Frontal cortex (tissue), 4 donors: ENCODE measurements at places on chromosomes 4 and X.

GRCh38 chr4:64271601-64272081, 137.6 kb downstream of the TECRL start:
- DNase-seq = no peak

DNA sequence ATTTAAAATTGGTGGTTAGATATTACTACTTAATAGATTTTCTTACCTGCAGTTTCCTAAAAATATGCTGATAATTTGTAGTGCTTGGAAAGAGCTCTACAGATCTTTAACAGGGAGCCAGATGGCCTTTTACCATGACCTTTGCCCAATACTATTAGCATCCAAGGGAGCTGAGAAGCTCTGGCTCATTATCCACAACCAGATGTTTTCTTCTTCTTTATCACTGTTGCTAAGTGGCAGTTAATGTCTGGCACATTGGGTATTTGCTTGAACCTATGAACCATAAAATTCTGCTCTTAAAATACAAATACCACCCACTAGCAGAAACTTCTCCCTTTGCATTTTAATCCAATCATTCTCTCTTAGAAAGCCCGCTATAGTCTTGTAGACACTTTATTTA, 1480.3 kb downstream of the C4orf33 start:
- no peak for DNase-seq

- DNase-seq = peak; percentile 85
These were observed 35.4 kb upstream of the SPON2 start for GRCh38 chr4:1207603-1208265.

DNA sequence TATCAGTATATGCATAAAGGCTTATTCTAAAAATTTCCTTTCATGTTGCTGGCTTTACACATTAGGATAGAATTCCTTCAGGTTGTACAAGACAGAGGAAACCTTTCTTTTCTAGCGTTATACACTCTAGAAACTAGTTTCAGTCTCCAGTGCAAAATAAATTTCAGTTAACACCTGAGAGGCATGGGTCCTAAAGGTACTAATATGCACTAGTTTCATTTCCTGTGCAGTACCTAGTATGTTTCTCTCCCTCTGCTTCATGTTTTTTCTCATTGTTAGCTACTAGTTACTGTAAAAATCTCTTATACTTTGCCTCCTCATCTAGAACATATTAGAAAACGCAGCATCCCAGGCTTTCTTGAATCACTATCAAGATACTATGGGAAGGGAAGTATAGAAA, 54.0 kb downstream of the SNX25 start:
- no peak for DNase-seq

- DNase-seq = no peak
These were observed 9.9 kb downstream of the TMSB4X start for GRCh38 chrX:12984603-12985319.

DNA sequence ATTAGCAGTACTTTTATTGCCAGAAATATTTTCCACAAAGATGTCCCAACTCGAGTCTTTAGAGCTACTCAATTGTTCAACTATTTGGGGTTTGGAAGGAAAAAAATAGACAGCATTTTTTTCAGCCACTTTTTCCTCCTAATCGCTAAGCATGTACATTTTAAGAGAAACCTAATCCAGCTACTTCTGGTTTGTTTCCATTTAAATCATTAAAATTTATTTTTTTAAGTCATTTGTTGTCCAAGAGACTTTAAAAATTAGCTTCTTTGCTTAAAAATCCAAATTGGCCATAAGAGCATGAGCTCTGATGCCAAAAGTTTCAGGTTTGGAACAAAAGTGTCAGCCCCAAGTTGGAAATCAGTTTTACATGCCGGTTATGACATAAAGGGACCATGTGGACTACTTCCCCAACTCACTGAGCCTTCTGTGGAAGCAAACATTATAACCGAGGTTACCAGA, 186.3 kb upstream of the INTU start:
- DNase-seq = no peak

DNA sequence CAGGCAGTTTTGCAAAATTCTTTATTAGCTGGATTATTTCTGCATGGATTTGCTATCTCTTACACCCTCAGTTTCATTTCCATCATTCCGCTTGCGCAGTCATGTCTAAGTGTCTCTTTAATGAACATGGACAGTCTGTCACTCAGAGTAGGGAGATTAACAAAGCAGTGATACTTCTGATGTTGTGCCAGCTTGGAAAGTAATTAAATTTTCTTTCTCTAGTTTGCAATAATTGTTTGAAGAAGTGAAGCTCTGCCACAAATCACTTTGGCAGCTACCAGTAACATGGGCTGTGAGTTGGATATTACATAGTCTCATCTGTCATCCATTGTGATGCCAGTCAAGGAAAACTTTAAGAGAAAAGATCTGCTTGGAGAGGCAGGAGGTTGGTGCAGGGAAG, 324.8 kb upstream of the NWD2 start:
- no peak for DNase-seq

DNA sequence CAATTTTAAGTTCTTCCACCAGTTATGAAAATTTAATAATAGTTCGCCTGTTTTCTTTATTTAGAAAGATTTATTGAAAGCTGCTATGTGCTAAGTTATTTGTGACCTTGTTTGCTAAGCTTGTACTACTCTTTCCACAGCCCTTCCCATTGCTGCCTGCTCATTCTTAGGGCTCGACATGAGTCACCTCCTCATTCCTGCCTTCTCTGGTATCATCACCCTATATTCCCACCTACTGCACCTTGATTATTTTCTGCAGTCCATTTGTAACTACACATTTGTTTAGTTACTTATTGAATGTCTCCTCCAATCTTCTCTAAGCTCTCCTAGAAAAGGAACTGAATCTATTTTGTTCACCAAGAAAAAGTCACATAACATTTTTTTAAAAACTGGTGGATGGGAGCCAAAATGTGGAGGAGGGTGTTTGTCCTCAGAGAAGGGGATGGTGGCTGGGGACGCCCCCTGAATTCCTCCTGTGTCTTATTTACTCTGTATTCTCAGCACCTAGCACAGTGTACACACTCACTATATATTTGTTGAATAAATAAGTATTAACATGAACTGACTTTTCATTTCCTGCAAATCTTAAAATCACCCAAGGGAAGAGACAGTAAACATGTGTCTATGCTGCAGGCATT, 3.7 kb upstream of the RAB9A start:
- DNase-seq = no peak

DNA sequence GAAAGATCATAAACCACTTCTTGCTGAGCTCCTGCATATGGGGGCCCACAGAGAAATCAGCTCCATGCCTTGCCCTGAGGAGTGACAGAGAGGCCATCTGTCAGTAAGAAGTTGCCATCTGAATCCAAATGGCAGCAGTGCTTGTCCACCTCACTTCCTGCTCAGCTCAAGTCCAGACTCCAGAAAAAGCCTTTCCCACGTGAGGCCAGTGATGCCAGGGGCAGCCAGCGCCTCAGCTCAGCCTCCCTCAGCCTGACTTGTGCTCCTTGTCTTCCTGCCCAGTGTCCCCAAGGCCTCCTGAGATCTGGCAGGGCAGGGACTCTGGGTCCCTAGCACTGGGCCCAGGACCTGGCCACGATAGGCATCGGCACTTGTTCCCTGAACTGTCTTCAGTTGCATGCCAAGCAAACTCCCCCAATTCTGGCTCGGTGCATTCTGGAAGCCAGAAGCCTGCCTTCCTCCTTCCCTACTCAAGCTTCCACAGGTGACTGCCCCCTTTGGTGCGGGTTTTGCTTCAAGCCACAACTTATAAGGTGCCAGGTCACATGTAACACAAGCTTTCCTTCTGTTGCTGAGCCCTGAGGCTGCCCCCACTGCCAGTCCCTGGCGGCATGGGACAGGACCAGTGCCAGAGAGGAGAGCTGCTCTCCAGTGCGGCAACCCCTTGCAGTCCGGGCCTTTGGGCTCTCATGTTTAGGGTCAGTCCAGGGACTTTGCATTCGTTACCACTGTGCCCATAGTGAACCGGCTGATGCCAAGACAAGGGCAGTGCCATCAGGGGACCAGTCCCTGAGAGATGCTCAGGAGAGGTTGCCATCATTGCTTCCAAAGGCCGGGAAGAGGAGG, 2.2 kb downstream of the ZNF185 start:
- no peak for DNase-seq

DNA sequence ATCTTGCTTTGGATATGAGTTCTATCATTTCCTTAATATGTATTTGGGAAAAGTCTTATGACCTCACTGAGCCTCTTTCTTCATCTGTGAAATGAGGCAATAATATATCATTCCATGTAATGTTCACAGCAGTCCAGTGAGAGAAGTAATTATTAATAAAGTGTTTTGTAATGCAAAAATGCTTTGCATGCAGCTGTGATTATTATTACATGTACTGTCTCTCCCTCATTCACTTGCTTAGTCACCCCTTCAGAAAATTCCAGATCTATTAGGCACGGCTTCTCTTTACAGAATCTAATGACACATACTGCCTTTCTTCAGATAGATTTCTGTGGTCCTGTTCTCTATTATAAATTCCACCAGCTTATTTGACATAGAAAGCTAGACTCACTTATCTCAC, 53.5 kb upstream of the FGF13 start:
- no peak for DNase-seq

DNA sequence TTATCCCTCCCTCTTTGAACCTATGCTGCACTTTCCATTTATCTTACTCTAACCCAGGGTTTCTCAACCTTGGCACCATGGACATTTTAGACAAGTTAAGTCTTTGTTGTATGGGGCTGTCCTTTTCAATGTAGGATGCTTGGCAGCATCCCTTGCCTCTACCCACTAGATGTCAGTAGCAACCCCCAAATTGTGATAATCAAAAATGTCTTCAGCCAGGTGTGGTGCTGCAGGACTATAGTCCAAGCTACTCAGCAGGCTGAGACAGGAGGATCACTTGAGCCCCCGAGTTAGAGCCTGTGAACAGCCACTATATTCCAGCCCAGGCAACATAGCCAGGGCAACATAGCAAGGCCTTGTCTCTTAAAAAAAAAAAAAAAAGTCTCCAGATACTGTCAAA, 7.0 kb downstream of the LRCH2 start:
- DNase-seq = no peak

GRCh38 chr4:147123146-147123545, 177.5 kb upstream of the TTC29 start:
- DNase-seq = no peak

- DNase-seq = no peak
These were observed 102.2 kb downstream of the OR13H1 start for GRCh38 chrX:131646106-131646505.

DNA sequence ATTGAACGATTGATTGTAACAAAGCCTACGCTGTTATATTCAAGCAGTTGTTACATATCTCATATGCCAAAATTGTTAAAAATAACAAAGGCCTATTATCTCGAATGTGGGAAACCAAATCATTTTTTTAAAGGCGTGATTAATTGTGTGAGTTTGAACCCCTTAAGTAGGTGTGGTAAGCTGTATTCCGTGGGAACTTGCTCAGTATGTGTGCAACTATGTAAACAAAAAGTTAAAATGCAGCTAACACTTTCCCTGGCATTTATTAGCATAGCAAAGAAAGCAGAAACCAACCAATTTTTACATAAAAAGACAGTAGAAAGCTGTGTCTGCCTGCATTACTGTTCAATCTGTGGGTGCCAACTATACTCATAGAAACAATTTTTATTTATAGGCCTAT, 166.0 kb upstream of the HAND2 start:
- no peak for DNase-seq

DNA sequence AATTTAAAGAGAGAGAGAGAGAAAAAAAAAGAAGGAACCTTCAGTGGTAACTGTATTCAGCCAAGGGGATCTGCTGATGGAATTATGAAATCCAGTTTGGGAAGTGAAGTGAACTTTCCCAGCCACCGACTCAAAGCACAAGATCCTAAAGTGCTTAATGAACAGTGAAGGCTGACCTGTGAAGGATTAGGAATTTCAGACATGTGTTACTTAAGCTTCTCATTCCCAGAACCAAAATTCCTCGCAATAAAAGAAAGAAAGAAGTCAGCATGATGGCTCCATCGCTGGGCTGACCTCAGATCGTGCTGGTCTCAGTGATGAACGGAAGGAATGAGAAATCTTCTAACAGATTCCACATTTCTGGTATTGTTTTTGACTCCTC, 135.2 kb downstream of the ARSF start:
- no peak for DNase-seq

- DNase-seq = no peak
These were observed 91.3 kb upstream of the KLHL13 start for GRCh38 chrX:118207831-118208453.

GRCh38 chr4:187504974-187505797, 490.4 kb upstream of the ZFP42 start:
- no peak for DNase-seq

DNA sequence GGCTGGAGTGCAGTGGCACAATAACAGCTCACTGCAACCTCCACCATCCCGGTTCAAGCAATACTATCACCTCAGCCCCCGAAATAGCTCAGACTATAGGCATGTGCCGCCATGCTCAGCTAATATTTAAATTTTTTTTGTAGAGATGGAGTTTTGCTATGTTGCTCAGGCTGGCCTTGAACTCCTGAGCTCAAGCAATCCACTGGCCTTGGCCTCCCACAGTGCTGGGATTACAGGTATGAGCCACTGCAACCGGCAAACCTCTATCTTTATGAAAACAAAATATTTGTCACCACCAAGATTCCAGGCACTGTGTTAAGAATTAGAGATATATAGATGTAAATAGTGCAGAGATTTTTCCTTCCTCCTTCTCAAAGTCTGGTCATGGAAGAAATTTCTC, 232.5 kb downstream of the ANKRD50 start:
- DNase-seq = no peak

DNA sequence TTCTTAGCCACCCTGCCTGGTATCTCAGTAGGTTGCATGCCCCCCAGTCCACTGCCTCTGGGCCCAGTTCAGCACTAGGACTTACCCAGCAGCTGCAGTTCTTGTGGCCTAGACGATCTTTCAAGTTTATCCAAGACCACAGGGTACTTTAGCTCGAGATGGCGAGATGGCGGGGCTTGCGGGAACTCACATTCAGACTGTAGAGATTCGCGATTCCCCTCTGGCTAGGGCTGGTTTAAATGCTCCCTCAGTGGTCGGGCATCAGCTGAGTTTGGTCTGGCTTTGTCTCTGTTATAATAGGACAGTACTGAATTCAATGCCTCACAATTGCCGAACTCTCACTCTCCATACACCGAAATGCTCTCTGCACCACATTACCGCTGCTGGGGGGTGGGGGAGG, 18.4 kb upstream of the RFC1 start:
- DNase-seq = no peak

DNA sequence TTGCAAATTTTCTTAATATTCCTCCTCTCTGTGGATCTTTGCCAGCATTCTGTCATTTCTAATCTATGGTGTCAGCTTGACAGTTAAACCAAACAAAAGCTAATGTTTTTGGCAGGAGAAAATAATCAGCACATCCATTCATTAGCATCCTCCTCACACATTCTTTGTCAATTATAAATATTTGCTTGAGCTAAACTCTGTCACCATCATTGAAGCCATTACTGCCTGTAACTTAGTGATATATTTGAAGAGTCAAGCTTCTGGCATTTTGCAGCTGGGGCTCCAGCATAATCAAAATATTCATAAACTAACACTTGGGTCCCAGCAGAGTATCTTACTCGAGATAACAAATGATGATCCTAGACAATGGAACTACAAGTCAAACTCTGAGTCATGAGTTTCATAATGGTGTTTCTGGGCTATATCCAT, 126.1 kb downstream of the EIF4E start:
- no peak for DNase-seq

GRCh38 chr4:37985730-37986275, 25.6 kb downstream of the PTTG2 start:
- no peak for DNase-seq

GRCh38 chr4:1541449-1542225, 135.4 kb upstream of the NKX1-1 start:
- DNase-seq = no peak
